ENCODE measurements at places on chromosomes 12 and 14. TPM values are rescaled to one million over a fixed set of nuclear protein-coding genes. Genes with fewer than 3 reads are reported as not detected.

DLGAP5 gene
- not detected for polyA plus RNA-seq

MANSC4 gene
- polyA plus RNA-seq = 0.23 TPM

PLCZ1 gene
- polyA plus RNA-seq = not detected

PPP2R3C gene
- polyA plus RNA-seq = 18.0 TPM

RHEBL1 gene
- polyA plus RNA-seq = 0.38 TPM

ACVRL1 gene
- polyA plus RNA-seq = 16.1 TPM

KLRC2 gene
- not detected for polyA plus RNA-seq

GPD1 gene
- 8.4 TPM for polyA plus RNA-seq

LMNTD1 gene
- polyA plus RNA-seq = not detected

DNAH10 gene
- 0.02 TPM for polyA plus RNA-seq

ADSS1 gene
- 6.7 TPM for polyA plus RNA-seq

OR4K14 gene
- not detected for polyA plus RNA-seq

TBX3 gene
- polyA plus RNA-seq = 4.6 TPM

ABCD2 gene
- polyA plus RNA-seq = 0.04 TPM

MYF5 gene
- polyA plus RNA-seq = not detected

SRSF5 gene
- 196 TPM for polyA plus RNA-seq

PSMB5 gene
- polyA plus RNA-seq = 31.8 TPM

CDK4 gene
- 43.4 TPM for polyA plus RNA-seq

BAZ1A gene
- 9.9 TPM for polyA plus RNA-seq

KRAS gene
- 6.4 TPM for polyA plus RNA-seq

PRKD1 gene
- 3.9 TPM for polyA plus RNA-seq

SYCP3 gene
- 0.31 TPM for polyA plus RNA-seq

ART4 gene
- polyA plus RNA-seq = 0.38 TPM

NTN4 gene
- 18.1 TPM for polyA plus RNA-seq

GMPR2 gene
- polyA plus RNA-seq = 48.1 TPM

TAS2R8 gene
- polyA plus RNA-seq = 0.09 TPM

CLEC1B gene
- not detected for polyA plus RNA-seq

ADGRD1 gene
- 2.3 TPM for polyA plus RNA-seq

IFI27 gene
- 78.9 TPM for polyA plus RNA-seq

MYRFL gene
- polyA plus RNA-seq = 1.2 TPM

RTN1 gene
- 7.6 TPM for polyA plus RNA-seq

RPGRIP1 gene
- 0.31 TPM for polyA plus RNA-seq

ENDOU gene
- polyA plus RNA-seq = 0.11 TPM

SLC5A8 gene
- polyA plus RNA-seq = 0.07 TPM

TCTN1 gene
- 54.5 TPM for polyA plus RNA-seq

CLEC4D gene
- not detected for polyA plus RNA-seq

CD4 gene
- 1.2 TPM for polyA plus RNA-seq

MYF6 gene
- not detected for polyA plus RNA-seq

IGF1 gene
- polyA plus RNA-seq = 6.8 TPM

INHBC gene
- polyA plus RNA-seq = not detected

MUCL1 gene
- polyA plus RNA-seq = not detected

CHGA gene
- polyA plus RNA-seq = 706 TPM

FAM181A gene
- not detected for polyA plus RNA-seq

CLEC1A gene
- 3.0 TPM for polyA plus RNA-seq

MGP gene
- 75.6 TPM for polyA plus RNA-seq

POTEM gene
- not detected for polyA plus RNA-seq

TRAF3 gene
- 3.6 TPM for polyA plus RNA-seq

TMEM121 gene
- 2.5 TPM for polyA plus RNA-seq

MYO1A gene
- polyA plus RNA-seq = 0.15 TPM

EXOC3L4 gene
- 8.9 TPM for polyA plus RNA-seq
